Astrocyte of the spinal cord (primary cell): ENCODE measurements at places on chromosomes 2 and 18.

DNA sequence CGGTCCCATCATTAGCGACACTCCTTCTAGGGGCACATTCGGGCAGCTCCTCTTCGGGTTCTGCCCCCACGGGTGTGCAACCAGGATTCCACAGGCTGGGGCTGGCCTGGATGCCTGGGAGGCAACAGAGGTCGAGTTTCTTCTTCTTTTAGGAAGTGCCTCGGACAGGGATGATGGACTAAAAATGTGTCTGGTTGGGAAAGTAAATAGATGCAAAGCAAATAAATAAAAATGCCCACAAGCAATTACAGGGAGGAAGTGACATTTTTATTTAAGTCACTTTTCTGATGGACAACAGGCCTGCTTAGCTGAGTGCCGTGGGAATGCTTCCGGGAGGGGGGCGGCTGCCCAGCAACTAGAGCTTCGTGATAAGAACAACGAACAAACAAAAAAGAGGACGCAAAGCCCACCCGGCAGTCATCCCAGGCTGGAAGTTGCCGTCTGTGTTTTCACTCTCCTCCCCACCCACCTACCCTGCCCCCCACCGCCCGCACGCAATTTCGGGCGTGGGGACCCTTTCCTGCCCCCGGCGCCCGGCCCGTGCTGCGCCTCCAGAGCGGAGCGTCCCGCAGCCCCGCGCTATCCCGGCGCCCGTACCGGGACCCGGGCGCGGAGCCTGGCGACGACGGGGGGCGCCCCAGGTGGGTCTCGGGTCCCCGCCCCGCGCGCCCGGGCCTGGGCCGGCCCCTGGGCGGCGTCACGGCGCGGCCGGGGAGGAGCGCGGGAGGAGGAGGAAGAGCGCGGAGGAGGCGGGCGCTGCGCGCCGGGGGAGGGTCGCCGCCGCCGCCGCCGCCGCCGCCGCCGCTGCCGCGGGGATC lies 412 bp upstream of the NCK2 start:
- DNase-seq, result peak; percentile 27

DNA sequence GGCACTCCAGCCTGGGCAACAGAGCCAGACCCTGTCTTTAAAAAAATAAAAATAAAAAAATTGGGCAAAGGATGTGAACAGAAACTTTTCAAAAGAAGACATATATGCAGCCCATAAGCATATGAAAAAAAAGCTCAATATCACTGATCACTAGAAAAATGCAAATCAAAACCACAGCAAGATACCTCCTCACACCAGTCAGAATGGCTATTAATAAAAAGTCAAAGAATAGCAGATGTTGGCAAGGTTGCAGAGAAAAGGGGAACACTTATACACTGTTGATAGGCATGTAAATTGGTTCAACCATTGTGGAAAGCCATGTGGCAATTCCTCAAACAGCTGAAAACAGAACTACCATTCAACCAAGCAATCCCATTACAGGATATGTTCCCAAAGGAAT lies 204.1 kb upstream of the SRD5A2 start:
- no peak for DNase-seq

DNA sequence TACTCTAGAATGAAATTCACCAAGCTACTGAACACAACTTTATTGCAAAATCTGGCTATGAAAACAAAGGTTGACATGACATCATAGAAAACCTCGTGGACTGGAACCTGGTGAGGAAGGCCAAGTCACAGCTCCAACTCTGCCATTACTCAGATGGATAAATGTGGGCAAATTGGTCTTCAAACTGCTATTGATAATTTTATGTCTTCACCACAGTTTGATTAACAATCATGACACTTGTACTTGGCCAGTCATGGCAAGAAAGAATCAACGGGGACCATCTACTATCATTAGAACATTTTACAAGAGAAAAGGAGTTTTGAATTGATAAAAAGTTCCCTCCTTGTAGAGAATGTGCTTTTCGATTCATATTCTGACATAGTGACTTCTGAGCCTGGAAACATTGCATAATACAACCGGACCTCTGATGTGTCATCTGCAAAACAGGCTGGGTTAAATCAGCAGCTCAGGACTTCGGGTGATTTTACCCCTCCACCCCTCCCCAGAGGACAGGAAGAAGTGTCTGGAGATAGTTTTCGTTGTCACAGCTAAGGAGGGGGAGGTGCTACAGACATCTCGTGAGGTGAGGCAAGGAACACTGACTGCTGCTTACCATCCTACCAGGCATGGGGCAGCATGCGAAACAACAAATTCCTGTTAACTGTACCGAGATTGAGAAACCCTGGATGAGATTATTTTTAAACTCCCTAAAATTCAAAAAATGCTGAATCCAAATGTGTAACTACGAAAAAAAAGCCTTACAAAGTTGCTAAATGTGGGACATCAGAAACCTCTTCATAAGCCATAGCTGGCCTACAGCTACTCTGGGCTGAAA lies 8.4 kb downstream of the L3MBTL4 start:
- DNase-seq, result peak; percentile 2

DNA sequence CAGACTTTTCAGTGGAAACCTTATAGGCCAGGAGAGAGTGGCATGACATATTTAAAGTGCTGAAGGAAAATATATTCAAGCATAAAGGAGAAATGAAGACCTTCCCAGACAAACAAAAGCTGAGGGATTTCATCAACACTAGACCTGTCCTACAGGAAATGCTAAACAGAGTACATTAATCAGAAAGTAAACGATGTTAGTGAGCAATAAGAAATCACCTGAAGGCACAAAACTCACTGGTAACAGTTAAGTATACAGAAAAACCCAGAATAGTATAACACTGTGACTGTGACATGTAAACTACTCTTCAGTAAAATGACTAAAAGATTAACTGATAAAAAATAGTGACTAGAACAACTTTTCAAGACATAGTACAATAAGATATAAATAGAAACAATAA lies 87.4 kb downstream of the ATP8B1 start:
- no peak for DNase-seq

DNA sequence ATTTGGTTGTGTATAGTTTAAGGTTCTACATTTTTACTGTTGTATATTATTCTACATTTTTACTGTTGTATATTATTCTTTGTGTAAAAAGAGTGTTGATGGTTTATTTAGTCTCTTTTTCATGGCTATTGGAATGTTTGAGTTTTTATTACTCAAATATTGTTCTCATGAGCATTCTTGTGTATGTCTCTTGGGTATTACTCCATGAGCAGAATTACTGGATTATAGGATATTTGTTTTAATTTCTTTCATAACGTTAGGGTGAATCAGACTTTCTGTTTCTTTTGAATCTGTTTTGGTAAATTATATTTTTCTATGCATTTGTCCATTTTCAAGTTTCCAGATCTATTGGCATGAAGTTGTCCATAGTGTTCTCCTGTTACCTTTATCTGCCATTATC lies 111.6 kb downstream of the DYNAP start:
- no peak for DNase-seq

DNA sequence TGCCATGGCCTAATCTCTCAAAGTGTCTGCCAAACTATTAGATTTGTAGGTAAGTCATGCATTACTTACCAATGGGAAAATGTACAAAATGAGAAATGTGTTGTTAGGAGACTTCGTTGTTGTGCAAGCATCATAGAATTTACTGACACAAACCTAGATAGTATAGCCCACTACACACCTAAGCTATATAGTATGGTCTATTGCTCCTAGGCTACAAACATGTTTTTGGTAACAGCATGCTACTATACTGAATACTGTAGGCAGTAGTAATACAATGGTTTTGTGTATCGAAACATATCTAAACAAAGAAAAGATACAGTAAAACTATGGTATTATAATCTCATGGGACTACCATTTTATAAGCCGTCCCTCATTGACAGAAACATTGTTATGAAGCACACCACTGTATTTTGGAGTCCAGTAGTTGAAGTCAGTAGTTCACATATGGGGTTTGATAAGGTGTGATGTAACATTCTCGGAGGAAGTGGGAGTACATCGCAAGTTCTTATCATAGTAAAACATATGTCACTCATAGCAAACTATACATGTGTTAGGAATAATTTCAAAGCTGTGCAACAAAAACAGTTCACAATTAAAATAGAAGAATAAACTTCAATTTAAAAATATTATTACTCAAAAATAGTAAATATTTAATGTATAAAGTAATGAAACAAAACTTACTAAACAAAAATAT lies 12.0 kb upstream of the GTF2A1L start:
- no peak for DNase-seq

- DNase-seq, result no peak
These were observed 16.9 kb upstream of the GNAL start for GRCh38 chr18:11672198-11672597.

- DNase-seq, result peak; percentile 16
These were observed 2.3 kb upstream of the TMEM37 start for GRCh38 chr2:119429225-119429981.

- DNase-seq, result no peak
These were observed 45.8 kb downstream of the MBP start for GRCh38 chr18:77086656-77087392.

DNA sequence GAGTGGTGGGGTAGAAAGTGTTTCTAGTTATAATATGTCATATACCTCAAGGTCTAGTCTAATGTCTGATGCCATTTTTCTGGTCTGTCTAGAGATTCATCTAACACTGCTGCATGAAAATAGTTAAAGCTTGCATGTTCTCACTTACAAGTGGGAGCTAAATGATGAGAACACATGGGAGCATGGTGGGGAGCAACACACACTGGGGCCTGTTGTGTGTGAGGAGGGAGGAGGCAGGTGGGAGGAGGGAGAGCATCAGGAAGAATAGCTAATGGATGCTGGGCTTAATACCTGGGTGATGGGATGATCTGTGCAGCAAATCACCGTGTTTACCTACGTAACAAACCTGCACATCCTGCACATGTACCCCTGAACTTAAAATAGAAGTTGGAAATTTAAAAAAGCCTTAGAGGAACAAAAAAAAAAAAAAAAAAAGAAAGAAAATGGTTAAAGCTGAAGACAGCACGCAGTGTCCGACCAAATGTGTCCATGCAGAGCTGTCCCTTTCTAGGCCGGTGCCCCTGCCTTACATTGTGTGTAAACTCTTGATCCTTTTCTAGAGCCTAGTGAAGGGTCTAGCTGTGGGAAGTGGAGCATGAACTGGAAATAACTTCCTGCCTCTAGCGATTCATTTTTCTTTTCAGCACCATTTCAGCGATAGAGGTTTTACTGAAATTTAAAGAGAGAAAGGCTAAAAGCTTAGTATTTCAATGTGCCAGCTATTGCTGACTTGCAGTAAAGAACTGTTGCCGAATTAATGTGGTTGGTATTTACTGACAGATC lies 94.0 kb downstream of the FMNL2 start:
- DNase-seq, result no peak

- peak; percentile 89 for DNase-seq
These were observed 44.4 kb downstream of the ST8SIA5 start for GRCh38 chr18:46712406-46712805.

DNA sequence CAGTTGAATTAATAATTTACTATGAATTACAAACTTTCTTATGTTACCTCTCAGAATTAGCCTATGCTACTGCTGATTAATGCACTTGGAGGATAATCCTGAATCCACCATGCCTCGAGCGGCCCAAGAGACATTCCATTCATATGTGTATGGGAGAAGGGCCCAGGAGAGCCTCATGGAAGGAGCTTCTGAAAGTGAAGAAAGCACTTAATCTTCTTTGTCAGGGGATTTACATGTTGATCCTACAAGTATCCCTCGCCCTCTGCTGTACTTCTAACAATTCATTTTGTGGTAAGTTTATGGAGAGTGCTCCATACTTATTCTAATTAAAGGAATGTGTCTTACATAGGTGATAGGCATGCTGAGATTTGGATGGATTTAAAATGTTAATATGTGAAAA lies 1189.1 kb upstream of the NXPH2 start:
- no peak for DNase-seq

- no peak for DNase-seq
These were observed 165.1 kb upstream of the NABP1 start for GRCh38 chr2:191512874-191513273.

DNA sequence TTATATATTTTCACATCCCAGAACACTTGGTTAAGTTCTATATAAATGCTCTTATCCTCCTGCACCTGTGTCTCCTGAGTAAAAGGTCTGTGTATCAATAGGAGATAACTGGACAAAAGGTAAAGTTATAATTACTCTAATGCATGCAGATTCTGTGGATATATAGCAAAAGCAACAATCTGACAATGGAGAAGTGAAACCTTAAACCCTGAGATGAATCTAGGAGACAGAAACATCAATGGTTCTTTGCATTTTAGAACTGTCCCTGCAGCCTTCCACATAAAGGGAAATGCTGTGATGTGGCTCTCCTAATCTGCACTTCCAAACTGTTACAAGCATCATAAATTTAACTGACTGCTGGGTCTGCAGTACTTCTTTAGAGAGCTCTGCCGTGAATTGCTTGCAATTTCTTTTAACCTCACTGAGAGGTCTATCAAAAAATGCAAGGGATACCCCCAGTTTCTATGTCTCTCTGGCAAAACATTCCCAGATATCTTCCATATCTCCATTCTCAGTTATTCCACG lies 42.8 kb upstream of the FSIP2 start:
- DNase-seq, result no peak

DNA sequence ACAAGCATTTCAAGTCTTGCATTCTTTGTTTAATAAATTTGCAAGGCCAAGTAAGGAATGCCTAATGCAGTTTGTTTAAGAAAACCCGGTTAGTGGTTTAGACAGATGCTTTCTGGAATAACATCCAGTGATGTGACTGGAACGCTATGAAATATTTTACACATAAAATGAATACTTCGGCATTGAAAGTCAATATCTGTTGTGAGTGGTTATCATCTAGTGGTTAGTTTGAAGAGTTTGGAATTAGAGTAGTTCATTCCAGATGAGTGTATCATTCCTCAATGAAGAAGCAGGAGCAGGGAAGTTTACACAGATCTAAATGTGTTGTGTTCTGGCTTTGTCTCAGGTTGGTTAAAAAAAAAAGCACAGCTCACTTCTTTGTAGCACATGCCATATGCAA lies 608.0 kb upstream of the PIK3C3 start:
- peak; percentile 90 for DNase-seq

DNA sequence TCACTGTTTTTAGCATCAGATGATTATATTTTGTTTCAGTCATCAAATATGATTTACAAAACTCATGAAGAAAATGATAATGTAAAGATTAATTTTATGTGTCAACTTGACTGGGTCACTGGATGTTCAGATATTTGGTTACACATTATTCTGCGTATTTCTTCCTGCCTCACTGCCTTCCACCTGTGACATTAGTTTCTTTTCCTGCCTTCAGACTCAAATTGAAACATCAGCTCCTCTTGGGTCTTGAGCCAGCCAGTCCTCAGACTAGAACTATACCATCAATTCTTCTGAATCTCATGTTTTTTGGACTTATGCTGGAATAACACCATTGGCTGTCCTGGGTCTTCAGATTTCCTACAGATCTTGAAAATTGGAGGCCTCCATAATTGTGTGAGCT lies 96.7 kb downstream of the ZNF385B start:
- no peak for DNase-seq

GRCh38 chr2:95275151-95275515 lies 884 bp downstream of the PROM2 start:
- no peak for DNase-seq

DNA sequence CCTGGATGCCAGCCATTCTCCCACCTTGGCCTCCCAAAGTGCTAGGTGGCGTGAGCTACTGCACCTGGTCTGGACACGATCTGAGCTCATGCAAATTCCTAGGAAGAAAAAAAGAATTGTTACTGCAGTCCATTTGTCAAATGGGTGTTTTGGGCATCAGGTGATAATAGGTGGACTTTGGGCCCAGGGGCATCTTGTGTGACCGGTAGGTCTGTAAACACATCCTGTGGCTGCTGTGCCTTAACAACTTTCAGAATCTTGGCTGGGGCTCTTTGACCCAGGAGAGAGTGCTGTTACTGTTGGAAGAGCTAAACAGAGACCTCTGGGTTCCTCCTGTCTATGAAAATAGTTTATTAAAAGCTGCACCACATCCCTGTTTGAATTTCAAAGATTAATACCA lies 34.9 kb upstream of the TFCP2L1 start:
- DNase-seq, result no peak

GRCh38 chr2:86671337-86671981 lies 47.8 kb upstream of the RNF103 start:
- peak; percentile 7 for DNase-seq
